Suppressor macrophage treated with lipopolysaccharide for 1 hour (primary cell): ENCODE measurements at places on chromosomes 2 and 18.

GRCh38 chr2:206996556-206997065 lies 57.3 kb downstream of the CPO start:
- no peak for DNase-seq

- DNase-seq, result no peak
Measured at GRCh38 chr2:149781263-149781808, 193.8 kb upstream of the MMADHC start.

- DNase-seq, result no peak
Measured at GRCh38 chr2:150977296-150977695, 284.4 kb downstream of the RBM43 start.

- peak; percentile 59 for DNase-seq
Measured at GRCh38 chr18:54607213-54608027, 16.4 kb downstream of the DYNAP start.

GRCh38 chr2:65345631-65346030 lies 86.8 kb downstream of the SPRED2 start:
- DNase-seq, result no peak
